ENCODE measurements at places on chromosomes 2 and 18.
A peak's percentile ranks its signal among the peaks of the same experiment; 100 is the strongest.

- ATAC-seq = peak; percentile 34
These were observed 71.6 kb downstream of the RRM2 start for GRCh38 chr2:10193851-10194820.

DNA sequence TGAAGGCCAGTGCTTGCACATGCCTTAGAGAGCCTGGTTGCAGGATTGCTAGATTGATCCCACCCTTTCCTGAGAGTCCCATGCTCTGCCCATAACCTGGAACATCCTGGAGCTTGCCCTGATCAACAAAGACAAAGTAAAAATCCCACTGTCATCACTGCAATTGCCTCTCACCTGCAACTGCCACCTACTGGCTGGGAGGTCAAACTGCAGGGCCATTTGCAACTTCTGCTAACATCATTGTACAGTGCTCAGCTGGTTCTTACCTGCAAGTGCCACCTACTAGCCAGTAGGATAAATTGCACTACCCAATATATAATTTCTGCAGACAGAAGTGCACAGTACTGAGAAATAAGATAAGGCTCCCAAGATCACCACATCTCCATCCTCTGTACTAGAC is 947.5 kb downstream of the CPS1 start:
- ATAC-seq = no peak

DNA sequence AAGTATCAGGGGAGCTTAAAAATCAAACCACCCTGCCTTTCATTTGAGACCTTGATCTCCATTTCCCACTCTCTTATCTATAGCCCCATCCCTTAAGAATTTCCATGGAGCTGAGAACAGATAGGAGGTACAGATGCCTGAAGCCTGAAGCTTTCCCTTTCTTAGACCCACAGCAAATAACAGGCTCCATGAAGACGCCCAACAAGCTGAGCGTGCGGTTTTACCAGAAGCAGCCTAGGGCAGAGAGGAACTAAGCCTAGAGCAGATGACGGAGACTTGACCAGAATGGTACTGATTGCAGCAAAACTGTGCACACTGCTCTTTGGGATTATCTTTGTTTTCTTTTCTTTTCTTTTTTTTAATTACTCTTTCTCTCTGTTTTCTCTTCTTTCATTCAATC is 1.7 kb upstream of the ERBB4 start:
- no peak for ATAC-seq

GRCh38 chr18:51107598-51108305 is 77.7 kb downstream of the SMAD4 start:
- peak; percentile 50 for ATAC-seq

- ATAC-seq = peak; percentile 47
These were observed 830 bp downstream of the DNER start for GRCh38 chr2:229713371-229714079.

- no peak for ATAC-seq
These were observed 1.3 kb downstream of the LRRTM4 start for GRCh38 chr2:77520641-77521547.

DNA sequence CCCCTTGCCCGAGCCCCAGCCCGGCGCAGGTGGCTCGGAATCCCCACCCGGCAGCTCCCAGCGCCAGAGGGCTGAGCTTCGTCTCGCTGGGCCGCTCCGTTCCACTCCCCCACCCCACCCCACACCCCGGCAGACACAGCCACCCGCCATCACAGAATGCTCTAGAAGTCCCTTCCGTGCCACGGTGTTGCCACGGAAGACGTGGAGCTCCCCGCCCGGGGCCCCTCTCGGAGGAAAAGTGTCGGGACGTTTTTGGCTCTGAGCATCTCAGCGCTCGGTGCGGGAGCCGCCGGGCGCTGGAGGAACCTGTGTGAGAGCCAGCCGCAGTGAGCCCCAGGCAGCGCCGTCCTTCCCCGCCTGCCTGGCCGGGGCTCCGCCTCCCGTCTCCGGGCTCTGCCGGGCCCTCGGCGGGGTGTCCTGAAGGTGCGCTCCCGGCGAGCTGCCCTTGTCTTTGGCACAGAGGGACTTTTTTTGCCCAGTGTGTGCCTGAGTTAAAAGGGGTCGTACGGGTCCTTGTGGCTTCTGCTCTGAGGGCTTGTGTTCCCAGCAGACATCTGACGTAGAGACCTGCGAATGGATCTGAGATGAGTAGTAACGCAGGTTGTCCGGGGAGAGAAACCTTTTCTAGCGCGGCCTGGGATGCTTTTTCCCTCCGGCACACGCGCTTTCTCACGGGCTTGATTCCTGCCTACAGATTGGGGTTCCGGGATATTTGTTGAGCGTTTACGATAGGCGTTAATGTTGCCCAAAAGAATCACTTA is 1.8 kb downstream of the ZCCHC2 start:
- ATAC-seq = peak; percentile 36

Data from esophagus mucosa (tissue), 1 donor.